NCI-H1930 (cell line): ENCODE measurements at places on chromosomes 6 and 20.

GRCh38 chr6:159398633-159399032 is 229.4 kb downstream of the FNDC1 start:
- no peak for DNase-seq

DNA sequence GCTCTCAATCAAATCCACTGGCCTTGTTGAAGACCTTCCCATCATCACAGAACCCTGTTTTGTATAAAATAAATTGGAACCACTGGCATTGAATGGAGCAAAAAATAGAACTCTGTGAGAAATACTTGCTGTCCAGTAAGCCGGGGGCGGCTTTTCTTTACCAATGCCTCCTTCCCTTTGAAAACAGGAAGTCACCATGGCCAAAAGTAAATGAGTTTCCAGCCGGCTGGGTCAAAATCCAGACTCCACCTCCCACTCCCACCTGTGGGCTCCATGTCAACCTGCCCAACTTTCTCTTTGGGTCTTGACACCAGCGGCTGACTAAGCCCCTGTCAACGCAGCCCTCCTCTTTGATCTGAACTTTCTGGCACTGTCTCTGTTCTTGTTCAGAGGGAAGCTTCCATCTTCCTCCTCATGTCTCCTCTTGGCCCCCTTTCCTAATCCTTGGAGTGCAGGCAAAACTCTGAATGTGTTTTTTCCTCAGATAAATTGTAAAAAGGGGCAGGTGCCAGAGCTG is 95.2 kb downstream of the TFAP2C start:
- no peak for DNase-seq

DNA sequence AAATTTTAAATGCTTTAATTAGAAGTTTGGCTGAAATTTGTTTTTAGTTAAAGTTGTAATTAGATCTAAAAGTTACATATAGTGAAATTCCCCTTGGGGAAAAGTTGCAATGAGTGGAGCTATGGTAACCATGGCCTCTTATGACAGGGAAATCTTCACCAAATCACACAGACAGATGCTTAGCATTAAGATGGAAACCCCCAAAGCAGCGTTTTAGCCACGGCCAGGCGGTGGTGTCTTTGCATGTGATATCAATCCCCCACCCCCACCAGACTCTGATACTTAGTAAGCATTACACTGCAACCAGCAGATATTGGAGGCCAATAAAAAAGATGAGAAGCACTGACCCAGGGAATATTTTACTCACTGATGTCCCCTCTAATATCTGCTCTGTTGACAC is 75.7 kb downstream of the REPS1 start:
- DNase-seq: no peak

DNA sequence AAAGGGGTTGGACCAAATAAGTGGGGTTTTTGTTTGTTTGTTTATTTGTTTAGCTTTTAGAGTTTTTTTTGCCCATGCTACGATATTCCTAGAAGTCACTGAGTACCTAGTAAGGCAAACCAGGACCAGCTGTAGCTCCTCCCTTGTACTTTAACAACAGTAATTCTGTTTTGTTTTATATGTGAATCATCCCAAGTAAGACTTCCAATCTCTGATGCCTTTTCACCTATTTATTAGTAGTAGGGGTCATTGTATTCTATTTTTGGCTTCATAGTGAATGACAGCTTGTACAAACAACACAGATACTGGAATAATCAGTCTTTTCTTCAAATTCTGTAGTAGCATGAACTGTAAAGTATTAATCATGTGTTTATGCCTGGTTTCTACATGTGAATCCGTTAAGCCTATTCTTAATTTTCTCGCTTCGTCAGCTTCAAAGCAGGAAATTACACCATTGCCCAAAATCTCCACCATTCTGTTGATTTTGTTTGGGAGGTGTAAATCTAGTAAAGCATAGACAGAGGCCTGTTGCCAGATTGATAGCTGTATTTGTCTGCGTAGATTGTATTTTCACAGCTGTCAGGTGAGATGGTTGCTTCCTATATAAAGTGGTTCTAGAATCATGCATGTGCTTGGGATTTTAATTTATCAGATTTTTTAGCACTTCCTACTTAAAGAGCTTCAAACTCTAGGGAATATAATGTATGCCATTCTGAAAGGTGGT is 151.5 kb upstream of the FLRT3 start:
- peak; percentile 98 for DNase-seq

DNA sequence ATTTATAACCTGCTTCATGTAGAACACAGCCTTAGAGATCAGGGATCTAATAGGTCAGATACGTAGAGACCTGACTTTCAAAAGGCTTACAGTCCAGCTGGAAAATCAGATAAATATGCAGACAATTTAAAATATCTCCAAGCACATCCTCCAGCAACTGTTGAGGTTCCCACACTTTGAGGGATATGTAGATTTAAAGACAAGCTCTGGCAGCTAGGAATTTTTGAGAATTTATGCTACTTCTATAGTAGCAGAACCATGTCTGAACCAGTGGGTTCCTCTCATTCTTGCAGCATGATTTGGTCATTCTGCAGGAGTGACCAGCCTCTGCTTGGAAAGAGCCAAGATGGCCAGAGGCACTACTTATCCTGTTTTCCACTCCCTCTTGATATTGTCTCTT is 60.5 kb downstream of the CYB5R4 start:
- no peak for DNase-seq

DNA sequence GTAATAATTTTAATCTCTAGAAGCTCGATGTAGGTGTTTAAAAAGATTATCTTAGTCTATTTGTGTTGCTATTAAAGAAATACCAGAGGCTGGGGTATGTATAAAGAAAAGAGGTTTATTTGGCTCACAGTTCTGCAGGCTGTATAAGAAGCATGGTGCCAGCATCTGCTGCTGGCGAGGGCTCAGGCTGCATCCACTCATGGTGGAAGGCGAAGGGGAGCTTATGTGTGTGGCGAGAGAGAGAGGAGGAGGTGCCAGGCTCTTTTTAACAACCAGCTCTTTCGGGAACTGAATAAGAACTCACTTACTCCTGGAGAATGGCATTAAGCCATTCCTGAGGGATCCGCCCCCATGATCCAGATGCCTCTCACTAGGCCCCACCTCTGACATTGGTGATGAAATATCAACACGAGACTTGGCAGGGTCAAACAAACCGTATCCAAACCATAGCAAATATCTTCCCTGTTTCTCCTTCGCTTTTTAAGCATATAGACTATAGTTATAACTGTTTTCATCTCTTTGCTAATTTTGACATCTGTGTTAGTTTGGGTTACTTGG is 24.5 kb downstream of the CHMP4B start:
- DNase-seq: no peak

- no peak for DNase-seq
Measured at GRCh38 chr6:105485456-105485855, 82.6 kb upstream of the PREP start.

- DNase-seq: no peak
Measured at GRCh38 chr6:158621694-158622544, 22.6 kb downstream of the DYNLT1 start.

- no peak for DNase-seq
Measured at GRCh38 chr20:25258476-25258805, 10.6 kb downstream of the PYGB start.

DNA sequence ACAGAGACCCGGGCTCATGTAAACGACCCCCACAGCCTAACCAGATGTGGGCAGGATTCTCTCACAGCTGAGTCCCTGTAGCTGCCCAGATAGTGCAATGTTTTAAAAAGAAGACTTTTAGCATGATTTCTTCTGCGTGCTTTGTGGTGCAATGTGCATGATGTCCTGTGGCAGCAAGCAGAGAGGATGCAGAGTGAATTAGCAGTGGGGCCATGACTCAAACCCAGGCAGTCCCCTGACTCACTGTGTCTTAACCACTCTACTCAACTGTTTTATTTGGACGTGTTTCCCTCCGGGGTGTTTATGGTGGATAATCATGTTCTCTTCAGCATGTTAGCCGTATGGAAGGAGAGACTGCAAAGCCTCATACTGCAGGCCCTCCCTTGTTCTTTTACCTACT is 247.9 kb downstream of the SLC24A3 start:
- DNase-seq: no peak

DNA sequence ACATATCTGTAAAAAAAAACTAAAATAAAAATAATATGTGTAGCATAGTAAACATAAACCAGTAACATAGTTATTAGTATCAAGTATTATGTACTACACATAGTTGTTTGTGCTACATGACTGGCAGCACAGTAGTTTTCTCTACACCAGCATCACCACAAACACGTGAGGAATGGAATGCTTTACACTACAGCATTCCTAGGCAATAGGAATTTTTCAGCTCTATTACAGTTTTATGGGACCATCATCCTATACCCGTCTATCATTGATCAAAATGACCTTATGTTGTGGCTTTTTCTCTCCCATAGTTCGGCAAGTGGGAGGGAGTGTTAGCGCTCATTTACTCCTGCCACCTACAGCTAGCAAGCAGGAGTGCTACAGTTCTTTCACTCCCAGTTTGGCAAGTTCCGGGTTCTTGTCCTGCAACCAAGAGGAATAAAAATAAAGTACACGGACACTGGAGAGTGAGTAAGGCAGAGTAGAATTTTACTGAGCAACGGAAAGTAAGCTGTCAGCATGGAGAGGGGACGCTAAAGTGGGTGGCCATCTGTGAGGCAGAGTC is 196.8 kb upstream of the HSF2 start:
- DNase-seq: no peak

GRCh38 chr20:23142162-23143050 is 56.3 kb upstream of the CD93 start:
- no peak for DNase-seq

GRCh38 chr6:33638556-33638955 is 17.4 kb downstream of the ITPR3 start:
- DNase-seq: no peak

GRCh38 chr6:35124356-35124755 is 16.8 kb downstream of the TCP11 start:
- DNase-seq: no peak

DNA sequence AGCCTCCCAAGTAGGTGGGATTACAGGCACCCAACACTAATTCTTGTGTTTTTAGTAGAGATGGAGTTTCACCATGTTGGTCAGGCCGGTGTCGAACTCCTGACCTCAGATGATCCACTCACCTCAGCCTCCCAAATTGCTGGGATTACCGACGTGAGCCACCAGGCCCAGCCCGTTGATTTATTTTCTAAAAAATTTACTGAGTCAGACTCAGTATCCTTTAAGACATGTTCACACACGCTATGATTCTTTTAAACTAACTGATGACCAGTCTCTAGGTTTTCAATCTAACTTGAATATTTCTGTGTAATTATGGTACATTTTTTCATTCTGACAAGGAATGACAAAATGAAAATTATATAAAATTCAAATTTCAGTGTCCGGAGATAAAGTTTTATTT is 114.5 kb downstream of the MMUT start:
- no peak for DNase-seq

GRCh38 chr6:90105506-90106170 is 191.0 kb downstream of the BACH2 start:
- no peak for DNase-seq

DNA sequence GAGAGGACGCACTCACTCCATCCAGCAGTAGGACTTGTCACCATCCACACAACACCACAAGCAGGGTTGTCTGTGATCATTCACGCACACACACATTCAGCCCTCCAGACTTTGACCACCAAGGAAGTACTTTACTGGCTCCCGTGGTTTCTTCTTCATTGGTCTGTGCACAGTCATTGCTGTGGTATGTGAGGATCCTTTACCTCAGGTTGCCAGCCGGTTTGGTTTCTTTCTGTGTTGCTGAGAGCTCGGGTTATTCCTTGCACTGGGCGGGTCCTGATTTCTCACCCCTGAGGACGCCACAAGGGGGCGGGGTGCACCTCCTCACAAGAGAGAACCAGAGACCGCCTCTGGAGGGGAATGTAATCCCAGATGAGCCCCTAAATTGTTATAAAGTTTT is 11.2 kb downstream of the SLC35A1 start:
- DNase-seq: no peak

- DNase-seq: no peak
Measured at GRCh38 chr6:81565071-81565470, 187.4 kb downstream of the TENT5A start.

- DNase-seq: no peak
Measured at GRCh38 chr6:26033941-26034354, 53.3 kb upstream of the HFE start.

GRCh38 chr20:2402271-2402980 is 21.7 kb downstream of the TGM6 start:
- no peak for DNase-seq

DNA sequence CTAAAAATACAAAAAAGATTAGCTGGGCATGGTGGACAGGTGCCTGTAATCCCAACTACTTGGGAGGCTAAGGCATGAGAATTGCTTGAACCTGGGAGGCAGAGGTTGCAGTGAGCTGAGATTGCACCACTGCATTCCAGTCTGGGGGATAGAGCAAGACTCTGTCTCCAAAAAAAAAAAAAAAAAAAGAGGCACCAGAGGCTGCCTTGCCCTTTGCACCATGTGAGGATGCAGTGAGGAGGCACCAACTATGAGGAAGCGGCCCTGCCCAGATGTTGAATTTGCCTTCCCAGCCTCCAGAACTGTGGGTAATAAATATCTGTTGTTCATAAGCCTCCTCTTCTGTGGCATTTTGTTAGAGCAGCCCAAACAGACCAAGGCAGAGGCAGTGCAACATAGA is 54.4 kb downstream of the ALDH5A1 start:
- no peak for DNase-seq

DNA sequence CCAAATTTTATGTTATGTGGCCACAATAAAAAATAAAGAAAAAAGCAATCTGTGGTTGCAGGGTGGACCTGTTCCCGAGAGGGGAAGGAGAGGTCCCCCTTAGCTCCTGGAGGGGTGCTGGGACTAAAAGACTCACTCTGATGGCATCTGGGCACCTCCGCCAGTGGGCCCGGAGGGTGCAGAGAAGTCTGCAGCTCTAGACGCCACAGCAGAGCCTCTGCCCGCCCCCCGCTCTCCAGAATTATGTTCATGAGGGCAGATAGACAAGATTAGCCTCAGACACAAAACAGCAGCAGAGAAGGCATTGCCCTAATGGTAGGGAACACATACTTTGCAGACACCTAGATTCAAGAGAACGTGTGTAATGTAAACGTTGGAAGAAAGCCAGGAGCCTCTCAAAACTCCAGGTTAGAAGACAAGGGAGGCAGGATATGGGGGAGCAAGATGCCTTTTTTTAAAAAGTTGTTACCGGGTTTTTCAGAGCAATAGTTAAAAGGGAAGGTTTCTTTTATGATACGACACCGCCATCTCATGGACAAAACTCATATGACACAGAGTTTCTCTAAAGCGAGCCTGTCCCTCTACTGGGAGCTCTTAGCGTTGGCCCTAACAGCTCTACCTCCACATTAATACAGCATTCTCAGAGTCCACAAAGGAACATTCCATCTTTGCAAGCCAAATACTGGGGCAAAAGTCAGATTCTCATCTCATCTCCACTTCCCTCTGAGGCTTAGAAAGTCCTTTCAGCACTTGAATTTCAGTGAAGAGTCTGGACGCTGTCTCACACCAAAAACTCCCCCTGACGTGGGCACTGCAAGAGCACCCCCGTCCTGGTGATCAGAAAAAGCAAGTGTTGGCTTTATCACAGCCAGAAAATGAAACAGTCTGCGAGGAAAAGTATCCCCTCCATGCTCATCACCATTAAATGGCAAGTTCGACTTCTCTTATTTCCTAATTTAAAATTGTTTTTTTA is 47.2 kb downstream of the FOXF2 start:
- peak; percentile 12 for DNase-seq
